ENCODE measurements at places on chromosomes 3 and 15.

- no peak for DNase-seq
These were observed 234.8 kb upstream of the ZBTB20 start for GRCh38 chr3:115381931-115382330.

DNA sequence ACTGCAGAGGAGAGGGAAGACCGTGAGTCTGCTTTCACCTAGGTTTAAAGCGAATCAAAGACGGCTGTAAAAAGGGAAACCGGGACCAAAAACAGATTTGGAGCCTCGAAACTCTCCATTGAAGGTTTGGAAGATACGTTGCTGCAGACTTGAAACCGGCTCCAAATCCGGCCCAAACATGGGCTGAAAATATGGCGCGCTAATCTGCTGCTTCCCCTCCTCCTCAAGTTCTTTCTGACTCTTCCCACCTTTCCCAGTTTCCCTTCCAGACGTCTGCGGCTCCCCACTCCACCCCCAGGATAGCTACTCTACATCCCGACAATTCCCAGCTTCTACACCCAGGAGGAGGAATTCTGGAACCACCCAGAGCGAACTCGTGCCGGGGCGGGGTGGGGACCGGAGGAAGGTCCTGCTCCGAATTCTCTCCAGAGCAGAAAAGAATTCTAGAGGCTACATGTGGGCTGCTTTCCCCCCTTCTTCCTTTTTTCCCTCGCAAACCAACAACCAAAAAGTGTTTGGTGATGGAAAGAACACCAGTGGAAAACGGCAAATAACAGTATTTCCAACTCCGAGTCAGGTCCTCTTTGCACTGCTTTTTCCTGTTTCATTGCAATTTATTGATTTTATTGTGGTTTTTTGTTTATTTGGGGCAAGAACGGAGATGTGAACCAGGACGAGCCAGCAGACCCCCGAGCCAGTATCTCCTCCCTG, 8.5 kb downstream of the EOMES start:
- DNase-seq = no peak

GRCh38 chr3:139312959-139313358, 30.9 kb upstream of the MRPS22 start:
- DNase-seq = no peak

DNA sequence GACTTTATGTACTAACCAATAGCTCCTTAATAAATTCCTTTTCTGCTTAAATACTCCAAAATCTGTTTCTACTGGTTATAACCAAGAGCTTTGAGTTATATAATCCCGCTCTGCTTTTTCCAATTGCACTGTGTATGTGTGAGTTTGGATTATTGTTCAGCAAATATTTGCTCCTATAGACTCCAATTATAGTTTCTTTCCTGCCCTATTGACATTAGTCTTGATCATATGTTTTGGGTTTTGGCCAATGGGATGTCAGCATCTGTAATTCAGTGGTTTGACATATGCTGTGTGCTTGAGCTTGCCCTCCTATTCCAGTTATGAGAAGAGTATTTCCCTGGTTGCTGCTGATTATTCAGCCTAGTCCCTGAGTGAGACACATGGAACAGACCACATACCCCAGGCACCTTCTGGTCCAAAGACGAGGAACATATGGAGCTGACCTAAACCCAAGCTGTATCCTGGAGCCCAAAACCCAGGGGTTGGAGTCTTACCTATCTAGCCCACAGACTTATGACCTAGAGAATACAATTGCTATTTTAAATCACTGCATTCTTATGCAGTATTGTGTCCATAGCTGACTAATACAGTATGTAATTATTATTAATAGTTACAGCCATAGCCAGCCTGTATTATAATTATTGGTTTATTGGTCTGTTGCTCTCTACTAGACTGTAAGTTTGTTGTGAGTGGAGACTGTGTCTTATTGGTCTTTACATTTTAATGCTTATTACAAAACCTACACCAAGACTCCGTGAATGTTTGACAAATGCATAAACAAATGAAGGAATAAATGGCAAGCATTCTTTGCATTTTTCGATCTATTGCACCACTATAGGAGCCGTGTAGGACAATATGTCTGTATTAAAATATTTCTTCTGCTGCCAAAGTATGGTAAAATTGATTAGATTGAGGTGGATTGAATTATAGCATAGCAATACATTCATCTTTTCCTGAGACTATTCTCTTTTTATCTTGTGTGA, 11.7 kb upstream of the ZNF280D start:
- no peak for DNase-seq

DNA sequence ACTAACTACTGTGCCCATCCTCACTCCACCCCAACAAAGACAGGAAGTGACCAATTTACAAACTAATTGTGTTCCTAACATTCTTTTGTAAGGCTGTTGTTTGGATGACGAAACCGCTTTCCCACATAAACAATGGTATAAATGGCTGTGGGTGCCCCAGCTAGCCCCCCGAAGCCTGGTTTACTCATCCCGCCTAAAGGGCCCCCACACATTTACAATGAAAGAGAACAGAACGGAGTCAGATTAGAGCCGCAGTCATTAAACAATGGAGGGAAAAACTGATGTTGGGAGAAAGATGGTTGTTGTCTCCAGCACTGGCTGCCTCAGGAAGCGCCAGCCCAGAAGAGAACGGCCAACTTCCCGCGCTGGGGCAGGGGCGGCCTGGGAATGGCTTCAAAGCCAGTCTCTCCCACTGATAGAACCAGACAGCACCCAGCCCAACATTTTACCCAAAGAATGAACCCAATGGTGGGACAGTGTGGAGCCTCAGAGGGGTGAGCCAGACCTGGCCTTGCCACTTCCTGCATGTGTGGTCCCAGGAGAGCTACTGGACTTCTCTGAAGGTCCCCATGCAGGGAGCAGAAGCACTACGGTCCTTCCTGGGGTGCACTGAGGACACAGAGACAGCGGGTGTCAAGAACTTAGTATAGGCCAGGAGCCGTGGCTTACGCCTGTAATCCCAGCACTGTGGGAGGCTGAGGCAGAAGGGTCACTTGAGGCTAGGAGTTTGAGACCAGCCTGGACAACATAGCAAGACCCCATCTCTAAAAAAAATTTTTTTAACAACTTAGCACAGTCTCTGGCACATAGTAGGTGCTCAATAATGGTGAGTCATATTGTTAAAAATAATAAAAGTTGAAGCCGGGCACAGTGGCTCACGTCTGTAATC, 75.8 kb upstream of the GATA2 start:
- no peak for DNase-seq

DNA sequence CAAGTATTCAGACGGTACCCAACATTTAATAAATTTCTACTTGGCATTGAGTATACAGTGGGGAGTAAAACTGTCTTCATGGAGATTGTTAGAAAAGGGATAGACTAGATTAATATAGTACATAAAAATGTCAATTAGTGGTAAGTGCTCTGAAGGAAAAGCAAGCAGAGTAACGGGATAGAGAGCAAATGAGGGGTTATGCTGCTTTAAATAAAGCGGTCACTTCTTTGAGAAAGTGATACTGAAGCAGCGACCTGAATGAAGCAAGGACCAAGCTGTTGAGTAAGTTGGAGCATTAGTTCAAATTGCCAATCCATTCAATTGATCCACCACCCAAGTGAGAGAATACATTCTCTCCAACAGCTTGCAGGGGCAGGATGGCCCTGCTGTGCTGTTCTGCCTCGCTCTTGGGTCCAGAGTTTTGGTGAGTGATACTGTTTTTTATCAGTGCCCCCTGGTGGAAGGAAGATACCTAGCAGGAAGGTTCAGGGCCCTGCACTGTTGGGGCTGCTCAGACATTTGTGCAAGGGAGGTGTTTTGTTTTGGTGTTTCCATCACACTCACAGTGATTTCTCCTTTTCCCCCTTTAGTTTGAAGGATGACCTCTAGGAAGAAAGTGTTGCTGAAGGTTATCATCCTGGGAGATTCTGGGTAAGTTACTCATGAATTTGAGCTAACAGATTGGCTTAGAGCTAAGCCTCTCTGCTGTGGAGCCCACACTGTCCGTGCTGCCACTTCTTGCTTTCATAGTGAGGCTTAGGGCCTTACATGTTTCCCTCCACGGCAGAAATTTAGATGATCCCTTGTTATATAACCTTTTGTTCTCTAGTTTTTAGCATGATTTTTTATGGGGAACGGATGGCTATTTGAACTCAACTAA, 69.0 kb downstream of the RAB7A start:
- no peak for DNase-seq

- no peak for DNase-seq
These were observed 76.8 kb downstream of the TNIK start for GRCh38 chr3:171383206-171384018.

GRCh38 chr3:187914231-187914630, 169.0 kb upstream of the BCL6 start:
- no peak for DNase-seq

DNA sequence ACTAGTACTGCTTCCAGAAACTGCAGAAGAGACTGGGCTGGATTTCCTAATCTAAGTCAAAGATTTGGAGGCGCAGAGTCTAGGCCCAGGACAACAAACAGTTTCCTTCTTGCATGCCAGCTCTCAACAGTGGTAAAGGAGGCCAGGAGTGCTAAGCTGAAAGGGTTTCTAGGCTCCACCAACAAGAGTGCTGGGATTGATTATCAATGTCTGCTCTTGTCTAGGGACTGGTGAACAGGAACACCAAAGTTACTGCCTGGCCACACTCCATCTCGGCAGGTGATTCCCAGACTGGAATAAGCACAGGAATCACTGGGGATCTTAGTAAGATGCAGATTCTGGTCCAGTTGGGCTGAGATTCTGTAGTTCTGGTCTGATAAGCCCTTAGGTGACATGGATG, 22.8 kb upstream of the FGD5 start:
- no peak for DNase-seq

- DNase-seq = no peak
These were observed 84.2 kb downstream of the SEC22A start for GRCh38 chr3:123285931-123286307.

DNA sequence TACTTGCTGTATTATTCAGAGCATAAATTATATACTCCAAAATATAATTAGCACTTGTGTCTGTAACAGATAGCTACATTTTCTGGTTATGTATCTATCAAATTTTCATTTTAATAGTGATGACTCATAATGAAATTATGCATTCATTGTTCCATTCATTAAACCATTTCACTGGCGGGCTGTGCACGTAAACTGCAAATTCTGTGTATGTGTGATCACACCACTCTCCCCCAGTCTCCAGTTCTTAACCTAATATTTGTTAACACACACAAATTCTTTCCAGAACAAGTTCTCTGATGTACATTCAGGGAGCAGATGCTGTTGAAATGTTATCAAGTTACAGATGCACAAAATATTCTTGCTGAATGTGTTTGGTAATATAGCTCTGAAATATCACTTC, 3.8 kb upstream of the KCNMB2 start:
- no peak for DNase-seq

- DNase-seq = no peak
These were observed 39.9 kb downstream of the SMAD3 start for GRCh38 chr15:67105065-67105951.

GRCh38 chr3:72702997-72703396, 145.2 kb downstream of the SHQ1 start:
- DNase-seq = no peak

DNA sequence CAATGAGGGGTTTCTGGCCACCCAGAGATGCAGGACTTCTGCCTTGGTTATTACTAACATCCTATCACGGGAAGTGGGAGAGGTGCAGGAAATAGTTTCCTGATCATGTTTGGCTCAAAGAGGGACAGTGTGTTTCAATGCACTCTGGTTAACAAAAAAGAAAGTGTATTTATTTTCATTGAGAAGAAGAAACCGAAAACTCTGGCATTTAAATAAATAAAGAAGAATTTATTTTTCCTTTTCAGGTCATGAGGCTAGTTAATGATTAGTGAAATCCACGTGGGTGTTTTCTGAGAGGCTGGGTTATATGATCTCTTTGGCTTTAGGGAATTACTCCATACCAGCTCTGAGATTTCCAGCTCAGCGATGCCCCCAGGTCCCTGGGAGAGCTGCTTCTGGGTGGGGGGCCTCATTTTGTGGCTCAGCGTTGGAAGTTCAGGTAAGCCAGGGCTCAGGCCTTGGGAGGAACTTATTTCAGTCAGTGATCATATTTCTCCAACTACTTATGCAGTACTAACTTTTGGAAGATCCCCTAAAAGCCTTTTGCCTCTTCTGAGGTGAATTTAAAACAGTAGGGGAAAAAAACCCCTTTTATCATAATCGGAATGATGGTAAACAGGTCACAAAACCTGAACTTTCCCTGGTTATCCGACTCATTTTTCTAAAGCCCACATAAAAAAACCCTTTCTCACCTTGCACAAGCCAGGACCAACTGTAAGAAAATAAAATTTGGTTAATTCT, at the start of gene PLA1A:
Gene PLA1A (plus strand): TSS at position 338 of the 741 bp plus-strand sequence. CDS start 29 bp downstream, at position 367.
- no peak for DNase-seq

- no peak for DNase-seq
These were observed 125.0 kb downstream of the CHSY1 start for GRCh38 chr15:101126618-101127505.

DNA sequence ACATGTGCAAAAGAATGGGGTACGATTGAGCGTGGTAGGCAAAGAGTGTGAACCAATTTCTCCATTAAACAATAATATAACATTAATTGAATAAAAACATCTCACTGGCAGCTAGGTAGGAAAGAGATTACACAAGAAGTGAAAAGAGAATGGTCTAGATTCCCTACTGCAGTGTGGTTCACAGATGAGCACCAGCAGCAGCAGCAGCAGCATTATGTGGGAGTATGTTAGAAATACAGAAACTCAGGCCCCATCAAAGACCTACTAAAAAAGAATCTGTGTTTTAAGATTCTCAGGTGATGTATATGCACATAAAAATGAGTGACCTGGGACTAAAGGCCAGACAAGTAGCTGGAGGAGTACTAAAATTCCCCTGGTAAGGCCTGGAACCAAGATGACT, 118.2 kb downstream of the ADAM10 start:
- peak; percentile 2 for DNase-seq

DNA sequence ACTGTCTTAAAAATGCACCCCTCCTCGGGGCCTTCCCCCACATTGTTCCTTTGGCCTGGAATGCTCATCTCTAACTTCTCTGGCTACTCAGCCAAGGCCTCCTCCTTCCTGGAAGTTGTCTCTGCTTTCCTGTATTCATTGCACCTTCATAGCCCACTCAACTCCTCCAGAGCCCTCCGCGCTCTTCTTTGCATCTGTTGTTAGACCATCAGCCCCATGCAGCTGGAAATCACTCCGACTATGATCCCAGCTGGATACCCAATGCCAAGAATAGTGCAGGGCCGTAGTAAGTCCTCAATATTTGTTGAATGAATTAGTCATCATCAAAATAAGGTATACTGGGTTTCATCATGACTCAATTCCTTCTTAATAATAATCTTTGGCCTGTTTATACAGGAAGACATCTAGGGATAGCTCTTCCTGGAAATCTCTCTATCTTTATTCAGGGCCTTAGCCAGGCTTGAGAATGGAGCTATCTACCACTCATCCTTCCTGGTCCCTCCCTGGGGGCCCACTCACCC, 112.7 kb downstream of the SYNPR start:
- DNase-seq = no peak

GRCh38 chr15:38745626-38746025, 181.0 kb upstream of the RASGRP1 start:
- no peak for DNase-seq

Data from GM12864 (cell line).